ENCODE measurements at places on chromosomes 16 and 17.
A peak's percentile ranks its signal among the peaks of the same experiment; 100 is the strongest.

GRCh38 chr16:77289331-77289809 is 90.2 kb downstream of the SYCE1L start:
- DNase-seq = peak; percentile 64

- no peak for DNase-seq
Measured at GRCh38 chr17:35765086-35765710, 4.5 kb downstream of the C17orf50 start.

DNA sequence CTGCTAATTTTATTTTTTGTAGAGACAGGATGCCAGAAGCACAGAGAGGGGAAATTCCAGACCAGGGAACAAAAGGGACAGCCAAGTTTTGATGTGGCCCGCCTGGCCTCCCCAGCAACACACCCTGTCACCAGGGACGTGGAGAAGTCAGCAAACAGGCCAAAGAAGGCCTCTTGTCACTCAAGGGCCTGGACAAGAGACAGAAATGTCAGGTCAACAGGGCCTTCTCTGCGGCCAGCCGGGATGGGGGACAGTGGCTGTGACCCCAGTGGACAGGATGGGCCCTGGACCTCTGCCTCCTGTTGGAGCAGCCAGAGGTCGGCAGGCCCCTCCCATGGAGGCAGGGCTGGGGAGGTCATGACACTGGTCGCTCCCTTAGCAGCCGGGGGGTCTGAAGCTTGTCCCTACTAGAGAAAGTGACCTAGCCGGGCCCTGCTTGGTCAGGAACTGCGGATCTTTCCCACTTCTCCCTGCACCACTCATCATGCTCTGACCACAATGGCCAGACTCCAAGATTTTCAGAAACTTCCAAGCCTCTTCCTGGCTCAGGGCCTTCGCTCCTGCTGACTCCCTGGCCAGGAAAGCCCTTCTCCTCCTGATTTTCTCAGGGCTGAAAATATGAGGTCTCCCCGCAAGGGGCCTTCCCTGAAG is 9.2 kb upstream of the TVP23A start:
- peak; percentile 83 for DNase-seq

- DNase-seq = no peak
Measured at GRCh38 chr16:31401436-31401835, 8.3 kb downstream of the ITGAD start.

DNA sequence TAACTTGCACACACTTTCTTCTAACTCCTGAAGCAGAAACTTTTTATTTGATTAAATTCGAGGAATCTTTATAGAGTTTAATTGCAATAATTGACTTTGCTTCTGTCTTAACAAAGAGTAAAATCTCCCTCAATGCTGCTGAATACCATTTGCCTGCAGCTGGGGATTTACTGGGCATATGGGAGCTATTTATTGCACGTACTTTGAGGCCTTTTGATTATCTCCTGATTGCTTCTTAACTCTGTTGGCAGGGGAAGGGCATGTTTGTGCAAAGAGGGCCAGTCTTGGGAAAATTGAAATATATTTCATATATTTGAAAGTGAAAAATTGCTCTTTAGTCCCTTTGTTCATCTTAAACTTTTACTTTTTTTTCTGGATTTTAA is 156.8 kb upstream of the CHMP6 start:
- no peak for DNase-seq

- DNase-seq = peak; percentile 57
Measured at GRCh38 chr17:44971776-44972483, 3.8 kb upstream of the C1QL1 start.

GRCh38 chr17:65774787-65775186 is 213.3 kb upstream of the AXIN2 start:
- peak; percentile 8 for DNase-seq

DNA sequence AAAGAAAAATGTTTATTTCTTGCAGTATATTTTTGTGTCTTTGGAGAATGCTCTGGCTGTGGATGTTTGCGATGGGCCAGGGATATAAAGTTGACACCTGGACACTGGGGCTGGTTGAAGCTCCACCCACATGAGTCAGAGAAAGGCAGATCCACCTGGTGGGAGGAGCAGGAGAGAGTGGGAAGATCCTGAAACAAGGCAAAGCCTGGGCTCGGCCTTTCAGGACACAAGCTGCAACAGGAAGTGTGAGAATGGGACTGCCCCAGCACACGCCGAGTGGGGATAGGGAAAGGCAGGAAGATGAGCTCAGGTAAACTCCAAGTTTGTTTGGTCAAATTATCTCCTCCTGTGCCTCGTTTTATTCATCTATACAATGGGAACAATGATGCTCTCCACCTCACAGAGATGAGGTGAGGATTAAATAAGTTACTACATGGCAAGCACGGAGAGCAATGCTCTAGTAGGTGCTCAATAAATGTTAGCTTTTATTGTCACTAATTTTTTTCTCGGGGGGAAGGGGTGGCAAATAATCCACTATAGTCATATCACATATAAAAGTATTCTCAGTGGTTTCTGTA is 21.4 kb upstream of the PITPNM3 start:
- DNase-seq = no peak

DNA sequence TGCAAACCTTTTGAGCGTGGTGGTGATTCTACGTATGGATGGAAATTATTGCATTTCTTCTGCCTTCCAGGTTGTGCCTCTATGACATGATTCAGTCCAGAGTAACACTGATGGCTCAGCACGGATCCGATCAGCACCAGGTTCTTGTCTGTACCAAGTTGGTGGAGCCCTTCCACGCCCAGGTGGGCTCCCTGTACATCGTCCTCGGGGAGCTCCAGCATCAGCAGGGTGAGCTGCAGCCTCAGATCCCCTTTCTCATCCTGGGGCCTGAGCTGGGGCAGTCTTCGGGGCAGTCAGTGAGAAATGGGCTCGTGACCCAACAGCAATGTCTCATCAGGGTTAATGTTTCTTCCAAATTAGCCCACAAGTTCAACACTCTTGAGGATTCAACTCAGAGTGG is 9.3 kb upstream of the CDK3 start:
- no peak for DNase-seq

DNA sequence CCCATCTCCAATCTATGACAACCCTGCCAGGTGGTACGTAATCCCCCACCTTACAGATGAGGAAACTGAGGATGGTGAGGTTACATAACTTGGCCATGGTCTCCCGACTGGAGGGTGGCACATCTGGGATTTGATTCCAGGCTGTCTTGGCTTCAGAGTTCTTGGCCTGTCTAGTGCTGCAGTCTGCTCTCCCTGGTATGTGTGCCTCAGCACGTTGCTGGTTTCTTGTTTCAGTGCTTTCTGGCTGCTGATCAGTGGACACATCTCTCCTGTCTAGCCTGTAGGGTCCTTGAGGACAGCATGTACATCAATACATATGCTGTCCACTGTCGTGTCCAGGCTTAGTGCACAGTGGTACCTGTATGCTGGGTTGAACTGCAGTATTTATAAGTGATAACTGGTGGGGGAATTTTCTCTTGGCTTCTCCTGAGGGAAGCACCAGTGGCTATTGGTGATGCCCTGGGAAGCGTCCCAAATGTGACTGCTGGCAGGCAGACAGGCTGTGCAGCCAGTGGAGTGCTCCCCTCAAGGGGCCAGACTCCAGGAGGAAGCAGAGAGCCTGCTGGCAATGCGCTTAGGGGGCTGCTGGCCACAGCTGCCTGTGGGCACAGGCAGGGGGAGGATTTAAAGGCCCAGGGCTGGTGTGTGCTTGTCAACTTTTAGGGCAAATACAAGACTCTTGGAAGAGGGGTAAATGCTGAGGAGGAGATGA is 14.4 kb downstream of the CTRL start:
- no peak for DNase-seq

DNA sequence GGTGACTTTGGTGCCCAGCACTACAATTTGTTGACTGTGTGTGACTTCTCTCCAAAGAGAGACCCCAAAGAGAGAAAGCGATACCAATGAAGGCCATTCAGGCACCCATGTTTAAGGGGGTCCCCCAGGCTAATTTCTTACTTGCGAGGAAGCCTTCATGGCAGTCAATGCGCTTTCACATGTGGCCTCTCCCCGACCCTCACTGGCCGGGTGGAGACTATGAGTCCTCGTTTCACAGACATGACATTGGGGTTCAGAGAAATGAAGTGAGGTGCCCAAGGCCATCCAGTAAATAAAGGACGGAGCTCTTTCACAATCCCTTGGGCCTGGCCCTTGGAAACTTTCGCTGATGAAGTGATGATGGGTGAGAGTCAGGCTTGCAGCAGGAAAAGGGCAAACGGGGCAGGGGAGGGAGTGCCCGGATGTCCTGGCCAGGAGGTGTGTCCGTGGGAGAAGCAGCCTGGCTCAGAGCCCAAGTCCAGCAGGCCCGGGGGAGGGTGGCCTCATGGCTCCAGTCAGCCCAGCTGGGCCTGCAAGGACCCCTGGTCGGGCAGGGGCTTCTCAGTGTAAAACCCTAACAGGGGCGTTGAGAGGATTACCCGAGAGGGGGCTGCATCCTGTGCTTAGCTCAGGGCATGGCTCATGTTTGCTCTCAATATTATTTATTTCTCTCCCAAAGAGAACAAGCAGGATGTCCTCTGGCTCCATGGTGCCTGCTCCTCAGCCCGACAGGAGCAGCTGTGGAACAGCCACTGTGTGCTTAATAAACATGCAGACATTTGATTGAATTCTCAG is 14.7 kb downstream of the TBX2 start:
- no peak for DNase-seq

DNA sequence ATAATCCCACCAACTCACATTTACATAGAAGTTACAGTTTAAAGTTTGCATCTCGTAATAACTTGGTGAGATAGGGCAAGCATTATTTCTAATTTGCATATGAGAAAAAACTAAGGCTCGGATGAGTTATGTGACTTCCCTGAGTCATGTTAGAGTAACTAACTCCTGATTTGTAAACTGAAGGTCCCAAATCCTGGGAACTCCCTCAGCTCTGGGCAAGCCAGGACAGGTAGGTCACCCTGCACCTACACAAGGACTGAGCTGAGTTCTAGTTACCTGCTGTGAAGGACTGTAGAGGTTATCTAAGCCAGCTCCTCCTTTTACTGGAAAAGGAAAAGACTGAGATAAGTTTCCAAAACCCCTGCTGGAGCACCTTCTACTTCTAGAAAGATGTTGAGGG is 92.1 kb upstream of the HLF start:
- no peak for DNase-seq

Data from fibroblast of skin of right quadriceps (primary cell).